HT1080 (cell line): ENCODE measurements at places on chromosomes 7 and 10.
A peak's percentile ranks its signal among the peaks of the same experiment; 100 is the strongest.

GRCh38 chr7:48173756-48174382, 2.6 kb downstream of the ABCA13 start:
- peak; percentile 12 for DNase-seq

DNA sequence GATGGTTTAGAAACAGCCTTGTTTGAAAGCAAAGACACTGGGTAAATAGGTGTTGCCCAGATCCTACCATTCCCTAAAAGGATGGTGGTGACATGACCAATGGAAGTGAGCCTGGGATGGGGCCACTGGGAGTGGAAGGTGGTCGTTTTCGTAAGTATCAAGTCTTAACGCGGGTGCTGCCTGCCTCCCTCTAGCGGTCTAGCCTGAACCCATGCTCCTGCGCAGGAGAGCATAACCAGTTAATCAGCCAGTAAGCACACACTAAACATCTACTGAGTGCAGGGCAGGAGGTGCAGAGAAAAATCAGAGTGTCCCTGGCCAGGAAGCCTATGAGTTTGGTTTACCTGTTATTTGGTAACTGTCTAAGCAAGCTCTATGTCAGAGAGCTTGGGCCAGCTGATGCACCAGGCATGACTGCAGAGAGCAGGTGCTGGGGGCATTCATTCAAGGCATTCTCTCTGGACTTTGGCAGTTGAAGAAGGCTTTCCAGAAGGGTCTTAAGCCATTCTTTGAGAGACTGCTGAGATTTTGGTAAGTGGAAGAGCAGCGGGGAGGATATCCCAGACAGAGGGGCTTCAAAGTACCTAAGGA, 930 bp downstream of the GARIN1A start:
- DNase-seq, result no peak

DNA sequence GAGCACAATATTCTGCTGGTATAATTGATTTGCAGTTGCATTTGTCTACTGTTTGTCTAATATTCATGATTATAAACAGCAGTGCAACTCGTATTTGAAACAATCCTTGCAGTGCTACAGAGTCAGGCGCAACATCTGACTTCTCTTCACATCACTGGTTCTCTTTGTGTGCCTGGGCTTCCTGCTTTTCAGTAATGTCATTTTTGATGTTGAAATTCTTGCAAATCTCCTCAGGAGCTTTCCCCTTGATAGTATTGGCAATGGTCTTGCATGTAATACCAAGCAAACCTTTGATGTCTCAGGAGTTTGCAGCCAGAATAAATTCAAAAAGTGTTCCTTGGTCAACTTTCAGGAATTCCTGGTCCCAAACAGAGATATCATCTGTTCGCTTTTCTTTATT, 20.2 kb downstream of the HPS6 start:
- DNase-seq, result no peak

- DNase-seq, result no peak
Measured at GRCh38 chr10:21196822-21197395, 299.8 kb upstream of the NEBL start.

DNA sequence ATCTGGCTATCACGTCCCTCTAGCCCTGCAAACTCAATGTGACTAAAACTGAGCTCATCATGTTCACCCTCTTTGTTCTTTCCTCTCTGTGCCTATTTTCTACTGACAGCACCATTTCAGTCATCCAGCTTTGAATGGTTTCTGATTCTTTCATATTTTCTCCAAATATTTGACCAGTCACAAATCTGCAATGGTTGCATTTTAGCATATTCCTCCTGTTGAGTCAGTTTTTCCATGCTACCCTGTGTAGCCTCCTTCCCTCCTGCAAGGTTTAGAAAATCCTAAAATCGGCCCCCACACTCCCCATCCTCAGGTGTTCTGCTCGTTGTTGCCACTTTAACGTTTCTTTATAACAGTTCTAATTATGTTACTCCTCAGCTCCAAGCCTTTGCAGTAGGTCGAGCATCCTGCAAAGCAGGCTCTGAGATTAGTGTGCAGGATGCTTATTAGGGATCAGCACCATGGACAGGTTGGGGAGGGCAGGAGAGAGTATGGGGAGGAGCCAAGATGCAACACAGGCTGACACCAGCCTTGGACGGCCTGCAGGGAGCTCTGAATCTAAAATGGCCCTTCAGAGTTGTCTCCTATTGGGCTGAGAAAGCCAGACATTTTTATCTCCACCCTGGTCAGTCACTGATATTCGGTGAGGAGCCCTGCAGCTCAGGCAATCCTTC, 531.0 kb upstream of the COBL start:
- no peak for DNase-seq

GRCh38 chr7:63876707-63877322, 121.8 kb upstream of the ZNF722 start:
- DNase-seq, result no peak

DNA sequence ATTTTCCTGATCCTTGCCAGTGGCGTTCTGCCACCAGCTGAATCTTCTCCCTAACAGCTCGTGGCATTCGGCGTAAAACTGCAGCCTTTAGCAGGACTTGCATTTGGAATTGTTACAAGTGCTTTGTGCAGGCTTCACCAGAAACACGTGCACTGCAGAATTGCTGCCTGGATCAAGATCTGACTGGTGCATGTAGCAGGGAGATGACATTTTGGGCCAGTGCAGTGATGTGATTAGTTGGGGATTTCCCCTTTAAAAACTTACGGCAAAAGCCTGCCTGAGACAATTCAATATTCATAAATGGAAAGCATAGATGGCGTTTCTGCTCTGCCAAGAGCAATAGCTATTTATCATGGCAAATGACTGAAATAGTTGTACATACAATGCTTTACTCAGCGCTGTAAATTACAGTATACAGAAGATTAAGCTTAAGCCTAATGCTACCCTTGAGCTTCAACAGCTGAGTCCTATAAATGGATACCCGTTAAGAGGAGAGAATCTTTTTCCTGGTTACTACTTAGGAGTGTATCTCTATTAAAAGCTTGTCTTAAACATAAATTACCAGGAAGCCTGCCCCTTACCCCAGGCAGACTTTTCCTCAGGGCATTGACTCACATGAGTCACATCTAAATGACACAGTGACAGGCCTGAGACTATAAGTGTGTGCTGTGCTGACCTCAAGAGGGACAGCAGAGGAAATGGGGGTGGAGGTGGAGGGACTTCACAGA, 106.3 kb downstream of the ATXN7L1 start:
- DNase-seq, result peak; percentile 35

DNA sequence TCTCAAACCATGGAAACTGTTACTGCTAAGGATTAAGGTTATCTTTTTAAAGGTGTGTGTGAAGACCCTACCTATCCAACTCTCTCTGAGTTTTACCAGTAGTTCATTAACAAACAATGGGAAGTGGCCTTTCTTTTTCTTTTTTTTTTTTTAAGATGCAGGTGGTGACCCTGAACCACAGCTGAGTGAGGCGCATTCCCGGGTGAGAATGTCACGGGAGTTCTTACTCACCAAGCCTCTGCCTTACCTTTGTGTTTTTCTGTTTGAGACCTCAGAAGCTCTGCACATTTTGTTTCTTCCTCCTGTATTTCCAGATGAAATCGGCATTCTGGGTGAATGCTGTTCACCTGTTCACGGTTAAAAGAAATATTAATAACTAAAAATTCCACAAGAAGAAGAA, 2.5 kb downstream of the VIPR2 start:
- no peak for DNase-seq

GRCh38 chr10:33760056-33760943, 425.8 kb upstream of the NRP1 start:
- no peak for DNase-seq

DNA sequence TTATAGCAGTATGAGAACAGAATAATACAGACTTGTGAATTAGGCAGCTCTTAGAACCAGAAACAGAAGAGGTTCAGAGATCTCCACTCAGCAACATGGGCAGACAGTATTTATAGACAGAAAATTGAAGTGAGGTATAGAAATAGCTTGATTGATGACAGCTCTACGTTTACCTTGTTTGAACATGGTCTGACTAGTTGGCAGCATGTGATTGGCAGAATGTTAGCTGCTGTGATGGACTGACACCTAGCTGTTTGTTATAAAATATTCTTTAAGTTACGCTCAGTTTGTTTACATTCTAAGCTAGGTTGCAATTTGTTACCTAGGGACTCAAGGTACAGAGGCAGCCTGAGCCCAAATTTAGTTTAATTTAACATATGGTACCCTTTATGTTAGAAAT, 73.7 kb upstream of the TMEM229A start:
- no peak for DNase-seq

- DNase-seq, result no peak
Measured at GRCh38 chr7:94160719-94161435, 156.7 kb upstream of the BET1 start.

GRCh38 chr7:16581286-16581685, 54.7 kb downstream of the LRRC72 start:
- DNase-seq, result no peak

DNA sequence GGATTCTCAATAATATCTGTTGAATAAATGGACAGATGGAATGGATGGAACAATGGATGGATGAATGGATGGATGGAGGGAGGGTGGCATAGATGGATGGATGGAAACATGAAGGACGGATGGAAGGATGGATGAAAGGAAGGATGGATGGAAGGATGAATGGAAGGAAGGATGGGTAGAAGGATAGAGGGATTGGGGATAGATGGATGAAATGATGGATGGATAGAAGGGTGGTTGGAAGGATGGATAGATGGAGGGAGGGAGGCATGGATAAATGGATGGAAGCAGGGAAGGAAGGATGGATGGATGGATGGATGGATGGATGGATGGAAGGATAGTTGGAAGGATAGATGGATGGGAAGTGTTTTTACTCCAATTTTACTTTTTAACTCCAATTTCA, 35.4 kb downstream of the AKR1B15 start:
- DNase-seq, result no peak

- DNase-seq, result no peak
Measured at GRCh38 chr7:28626221-28626620, 213.9 kb downstream of the CREB5 start.

DNA sequence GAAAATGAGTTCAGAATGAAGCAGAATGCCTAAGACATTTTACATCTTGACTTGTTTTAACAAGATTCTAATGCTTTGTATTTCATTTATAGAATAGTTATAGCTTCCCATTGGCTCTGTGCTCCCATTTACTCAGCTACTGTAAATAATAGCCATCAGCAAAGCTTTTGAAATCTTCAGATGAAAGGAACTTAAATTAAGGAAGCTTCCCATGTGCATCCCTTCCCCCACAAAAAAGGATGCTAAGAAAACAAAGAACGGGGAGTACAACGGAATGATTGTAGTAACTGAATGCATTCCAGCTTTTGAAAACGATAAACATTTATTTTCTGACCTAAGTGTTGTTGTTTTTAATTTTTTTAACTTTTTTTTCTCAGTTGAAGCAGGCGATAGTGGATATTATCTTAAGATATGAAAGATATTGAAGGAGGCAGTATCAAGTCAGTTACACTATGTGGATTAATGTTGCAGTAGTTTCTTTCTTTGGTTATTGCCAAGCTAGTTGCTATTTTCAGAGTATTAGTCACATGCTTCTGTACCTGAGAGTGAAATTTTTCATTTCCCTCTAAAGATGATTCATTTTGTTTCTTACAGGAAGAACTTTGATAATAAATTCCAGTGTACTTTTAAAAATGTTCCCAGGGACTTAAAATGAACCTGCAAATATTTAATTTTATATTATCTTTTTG, 129.2 kb downstream of the KCND2 start:
- peak; percentile 61 for DNase-seq

DNA sequence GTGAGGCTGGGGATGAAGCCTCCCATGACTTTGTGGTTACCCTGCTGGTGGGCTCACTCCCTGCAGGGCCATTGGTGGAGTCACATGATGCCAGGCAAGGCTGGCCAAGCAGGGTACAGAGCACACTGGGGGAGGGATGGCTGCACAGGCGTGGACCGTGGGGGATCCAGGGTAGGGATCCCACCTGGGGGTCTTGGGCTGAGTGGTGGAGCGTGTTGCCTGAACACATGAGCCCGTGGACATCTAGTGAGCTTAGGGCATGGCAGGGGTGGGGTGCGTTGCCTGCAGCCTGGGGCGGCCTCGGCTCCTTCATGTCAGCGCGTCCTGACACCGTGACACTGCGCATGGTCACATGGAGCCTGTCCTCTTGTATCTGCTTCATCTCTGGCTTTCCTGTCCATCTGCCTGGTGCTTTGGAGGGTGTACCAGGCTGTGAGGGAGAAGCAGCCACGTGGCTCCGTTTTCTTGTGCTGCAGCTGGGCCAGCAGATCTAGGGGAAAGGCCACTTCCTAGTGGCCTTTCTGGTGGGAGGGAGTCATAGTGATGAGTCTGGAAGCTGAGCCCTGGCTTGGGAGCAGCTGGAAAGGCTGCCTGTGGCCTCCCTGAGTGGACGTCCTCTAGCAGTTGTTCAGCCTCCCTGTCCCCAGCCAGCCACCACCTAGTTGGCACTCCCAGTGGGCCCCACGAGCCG, 96.2 kb downstream of the LHPP start:
- no peak for DNase-seq

DNA sequence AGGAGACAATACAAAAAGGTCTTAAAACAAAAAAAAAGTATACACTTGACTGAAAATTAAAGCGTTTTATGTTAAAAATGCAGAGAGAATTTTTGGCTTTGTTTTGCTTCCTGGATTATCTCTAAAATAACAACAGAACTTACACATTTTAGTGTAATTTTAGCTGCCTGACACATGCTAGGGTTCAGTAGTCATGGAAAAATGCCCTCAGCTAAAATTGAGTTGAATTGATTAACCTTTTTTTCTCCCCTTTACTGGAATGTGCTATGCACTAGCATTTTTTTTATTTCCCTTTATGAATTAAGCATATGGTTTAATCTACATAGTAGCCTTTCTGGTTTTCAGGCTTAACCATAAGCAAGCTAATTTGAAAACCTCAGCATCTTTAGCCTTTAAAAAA, 89.9 kb downstream of the ZNF277 start:
- no peak for DNase-seq
